ENCODE measurements at places on chromosomes 13 and 19. TPM values are rescaled to one million over a fixed set of nuclear protein-coding genes. Genes with fewer than 3 reads are reported as not detected.

The ARL11 gene
- polyA plus RNA-seq: 0.57 TPM

DNA sequence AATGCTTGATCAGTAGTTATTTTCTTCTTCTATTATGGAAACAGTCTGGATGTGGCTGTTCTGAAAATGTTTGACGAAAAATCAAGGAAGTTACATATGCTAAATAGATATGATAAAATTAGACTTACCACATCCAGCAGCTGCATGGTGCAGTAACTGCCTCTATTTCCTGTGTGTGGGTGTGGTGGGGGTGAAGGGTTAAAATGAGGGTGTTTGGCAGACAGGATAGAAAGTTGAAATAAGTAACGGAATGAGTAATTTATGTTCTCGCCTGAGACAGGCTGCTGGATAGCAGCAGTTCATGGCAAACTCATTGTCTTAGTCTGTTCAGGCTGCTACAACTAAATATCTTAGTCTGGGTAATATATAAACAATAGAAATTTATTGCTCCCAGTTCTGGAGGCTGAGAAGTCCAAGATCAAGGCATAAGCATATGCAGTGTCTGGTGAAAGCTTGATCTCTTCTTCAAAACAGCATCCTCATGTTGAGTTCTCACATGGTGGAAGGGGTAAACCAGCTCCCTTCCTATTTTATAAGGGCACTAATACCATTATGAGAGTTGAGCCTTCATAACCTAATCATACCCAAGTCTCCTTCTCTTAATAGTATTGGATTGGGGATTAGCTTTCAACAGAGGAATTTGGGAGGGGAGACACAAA, 1248.9 kb downstream of the SLITRK5 start:
- no peak for DNase-seq

The ARHGEF7 gene
- polyA plus RNA-seq: 9.6 TPM

DNA sequence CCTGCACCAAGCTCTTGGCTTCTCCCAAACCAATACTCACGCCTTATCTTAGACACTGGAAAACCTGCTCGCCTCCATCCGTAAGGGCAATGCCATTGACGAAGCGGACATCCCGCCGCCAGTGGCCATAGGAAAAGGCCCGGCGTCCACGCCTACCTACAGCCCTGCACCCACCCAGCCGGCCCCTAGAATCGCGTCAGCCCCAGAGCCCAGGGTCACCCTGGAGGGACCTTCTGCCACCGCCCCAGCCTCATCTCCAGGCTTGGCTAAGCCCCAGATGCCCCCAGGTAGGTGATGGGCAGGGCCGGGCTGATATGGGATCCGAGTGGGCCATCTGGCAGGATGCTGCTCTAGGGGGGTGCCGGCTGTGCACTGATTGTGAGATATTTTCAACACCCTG, 7.4 kb downstream of the CC2D1A start:
- no peak for DNase-seq

DNA sequence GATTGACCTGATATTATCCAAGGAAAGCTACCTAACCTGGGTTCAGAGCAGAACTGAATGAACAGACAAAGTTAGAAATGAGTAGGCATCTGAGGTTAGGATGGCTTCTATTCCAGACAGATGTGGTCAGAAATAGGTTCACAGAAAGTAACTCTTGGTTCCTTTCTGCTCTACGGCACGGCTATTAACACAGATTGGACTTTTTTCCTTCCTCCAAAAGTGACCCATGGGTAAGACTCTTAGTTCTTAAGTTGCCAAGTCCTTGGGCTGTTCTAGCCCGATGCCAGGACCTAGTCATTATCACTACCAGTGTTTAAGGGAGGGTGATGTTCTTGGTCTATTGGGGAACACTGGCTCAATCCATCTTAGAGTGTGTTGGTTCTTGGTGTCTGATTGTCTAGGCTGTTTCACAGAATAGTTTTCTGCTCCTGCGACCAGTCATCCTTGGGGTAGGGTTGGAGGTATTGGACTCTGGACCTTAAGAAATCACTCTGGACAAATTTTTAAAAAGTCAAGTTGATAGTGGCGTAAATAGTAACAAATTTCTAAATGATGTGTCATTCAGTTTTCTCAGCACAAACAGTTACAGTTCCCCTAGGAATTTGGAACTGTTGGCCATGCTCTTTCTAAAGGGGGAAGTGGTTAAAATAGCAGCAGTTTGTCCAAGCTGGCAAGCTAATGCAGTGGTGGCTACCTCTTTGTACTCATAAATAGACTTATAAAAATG, 60.1 kb upstream of the MYCBP2 start:
- no peak for DNase-seq

GRCh38 chr13:110266983-110267382, 40.0 kb downstream of the COL4A1 start:
- no peak for DNase-seq

The PROZ gene
- not detected for polyA plus RNA-seq

GRCh38 chr19:48837687-48838086, 1.4 kb upstream of the HSD17B14 start:
- DNase-seq: no peak

DNA sequence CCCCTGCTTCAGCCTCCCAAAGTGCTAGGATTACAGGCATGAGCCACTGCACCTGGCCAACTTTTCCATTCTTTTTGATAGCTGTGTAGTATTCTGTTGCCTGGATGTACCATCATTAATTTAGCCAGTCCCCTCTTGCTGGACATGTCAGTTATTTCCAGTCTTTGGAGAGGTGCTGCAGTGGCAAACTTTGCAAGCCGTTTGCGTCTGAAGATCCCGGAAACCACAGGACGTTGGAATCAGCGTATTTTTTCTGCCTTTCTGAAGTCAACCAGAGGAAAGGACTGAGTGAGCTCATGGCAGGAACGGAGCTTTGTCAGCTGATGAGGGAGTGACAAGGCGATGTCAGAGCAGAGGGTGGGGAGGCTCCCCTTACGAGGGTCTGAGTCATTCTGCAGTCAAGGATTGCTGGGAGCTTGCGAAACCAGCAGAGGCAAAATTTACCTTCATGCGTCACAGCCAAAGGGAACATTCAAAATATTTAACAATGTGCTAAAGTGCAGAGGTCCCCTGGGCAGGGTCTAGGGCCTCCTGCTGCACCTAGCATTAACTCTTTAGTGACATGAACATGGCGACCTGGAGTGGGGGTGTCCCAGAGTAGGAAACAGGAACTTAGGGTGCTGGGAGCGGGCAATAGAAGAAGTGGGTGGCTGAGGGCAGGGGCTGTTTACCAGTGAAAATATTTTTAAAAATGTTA, 5.6 kb downstream of the C5AR1 start:
- peak; percentile 91 for DNase-seq

The RYR1 gene
- 0.59 TPM for polyA plus RNA-seq

DNA sequence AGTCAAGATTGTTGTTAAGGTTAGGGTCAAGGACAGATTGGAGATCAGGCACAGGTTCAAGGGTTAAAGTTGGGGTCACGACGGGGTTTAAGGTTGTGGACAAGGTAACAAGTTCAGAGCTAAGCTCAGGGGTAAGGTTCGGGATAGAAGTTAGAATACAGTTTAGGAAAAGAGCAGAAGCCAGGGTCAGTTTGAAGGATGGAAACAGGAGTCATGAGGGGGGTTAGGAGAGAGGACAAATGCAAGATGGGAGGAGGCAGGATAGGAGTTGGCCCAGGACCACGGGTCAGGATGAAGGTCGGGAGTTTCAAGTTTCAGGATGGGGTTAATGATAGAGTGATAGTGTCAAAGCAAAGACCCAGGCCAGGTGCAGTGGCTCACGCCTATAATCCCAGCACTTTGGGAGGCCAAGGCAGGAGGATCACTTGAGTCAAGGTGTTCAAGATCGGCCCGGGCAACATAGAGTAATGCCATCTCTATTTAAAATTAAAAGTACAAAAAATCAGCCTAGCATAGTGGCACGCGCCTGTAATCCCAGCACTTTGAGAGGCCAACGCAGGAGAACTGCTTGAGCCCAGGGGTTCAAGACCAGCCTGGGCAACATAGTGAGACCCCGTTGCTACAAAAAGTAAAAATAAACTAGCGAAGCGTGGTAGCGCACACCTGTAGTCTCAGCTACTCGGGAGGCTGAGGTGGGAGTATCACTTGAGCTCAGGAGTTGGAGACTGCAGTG, 7.7 kb downstream of the NPHS1 start:
- no peak for DNase-seq

Data from foreskin keratinocyte (primary cell).